ENCODE measurements at places on chromosomes 1 and 21. TPM values are rescaled to one million over a fixed set of nuclear protein-coding genes. Genes with fewer than 3 reads are reported as not detected.

Gene HES3
- not detected for total RNA-seq

Gene EXTL1
- total RNA-seq, result not detected

Gene SERTAD4
- 1.3 TPM for total RNA-seq

Gene SGIP1
- total RNA-seq, result 49.2 TPM

Gene PLA2G2C
- not detected for total RNA-seq

Gene FCGR1A
- total RNA-seq, result not detected

Gene REN
- total RNA-seq, result not detected

Gene GPR37L1
- not detected for total RNA-seq

Gene CCDC17
- 0.65 TPM for total RNA-seq

Gene C1orf216
- 15.3 TPM for total RNA-seq

Gene CTXND2
- not detected for total RNA-seq

Gene CFHR3
- not detected for total RNA-seq

Gene CD34
- total RNA-seq, result 5.8 TPM

Gene TTC39A
- 0.32 TPM for total RNA-seq

Gene AKIRIN1
- 39.2 TPM for total RNA-seq

Gene GBP7
- total RNA-seq, result not detected

Gene CSF3R
- total RNA-seq, result not detected

Gene TSSK3
- total RNA-seq, result not detected

Gene OR2C3
- total RNA-seq, result not detected

Gene MAP1LC3C
- total RNA-seq, result under 0.01 TPM

Gene SLAMF9
- total RNA-seq, result not detected

Gene FAM177B
- not detected for total RNA-seq

Gene METTL25B
- total RNA-seq, result 8.1 TPM

Gene CHIA
- not detected for total RNA-seq

Gene HLX
- total RNA-seq, result 11.7 TPM

Gene IFFO2
- 17.3 TPM for total RNA-seq

Gene TCHH
- total RNA-seq, result not detected

Gene LYPLA2
- total RNA-seq, result 87.2 TPM

Gene ADAM30
- not detected for total RNA-seq

Gene NIBAN1
- 4.5 TPM for total RNA-seq

Gene URB2
- 14.0 TPM for total RNA-seq

Gene SPOCD1
- total RNA-seq, result 19.8 TPM

Gene UCHL5
- total RNA-seq, result 38.3 TPM

Gene OR6K6
- not detected for total RNA-seq

Gene ANXA9
- not detected for total RNA-seq

Gene PHC2
- 59.1 TPM for total RNA-seq

Gene CD84
- not detected for total RNA-seq

Gene PRAMEF25
- not detected for total RNA-seq

Gene PRPF38B
- 15.8 TPM for total RNA-seq

Gene CFAP141
- total RNA-seq, result not detected

Gene ANGPTL3
- total RNA-seq, result not detected

Gene GSTM5
- total RNA-seq, result 0.76 TPM

Gene FAM72B
- total RNA-seq, result 4.0 TPM

Gene C1orf116
- not detected for total RNA-seq

Gene GABRD
- not detected for total RNA-seq

Gene GBP3
- 7.9 TPM for total RNA-seq

Gene AMPD1
- total RNA-seq, result not detected

Gene HUNK
- not detected for total RNA-seq

Gene LGR6
- total RNA-seq, result not detected

Gene C1orf94
- not detected for total RNA-seq

Gene RAP1GAP
- total RNA-seq, result not detected

Gene CRYZ
- total RNA-seq, result 52.7 TPM

Gene C1QC
- not detected for total RNA-seq

Gene PAX7
- not detected for total RNA-seq

Data from epithelial cell of umbilical artery (primary cell).